ENCODE measurements at places on chromosomes 7 and 10.
A peak's percentile ranks its signal among the peaks of the same experiment; 100 is the strongest.

- no peak for DNase-seq
Measured at GRCh38 chr10:89916468-89917215, 215.3 kb downstream of the KIF20B start.

GRCh38 chr7:106405697-106406141, 120.9 kb upstream of the NAMPT start:
- no peak for DNase-seq

DNA sequence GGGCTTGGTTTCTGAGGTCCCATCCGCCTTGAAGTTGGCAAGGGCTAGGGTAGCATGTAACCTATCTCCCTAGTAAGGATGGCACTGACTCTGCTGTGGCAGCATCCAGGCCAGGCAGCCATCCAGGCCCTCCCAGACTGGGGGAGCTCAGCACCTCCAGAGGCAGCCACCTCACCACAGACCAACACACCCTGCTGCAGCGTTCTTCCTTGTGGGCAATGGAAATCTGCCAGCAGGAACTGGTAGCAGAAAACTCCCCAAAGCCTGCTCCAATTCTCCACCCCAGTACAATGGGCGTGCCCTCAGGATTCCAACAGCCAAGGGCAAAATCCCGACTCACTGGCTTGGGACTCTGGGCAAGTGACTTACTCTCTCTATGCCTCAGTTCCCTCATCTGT, 27.5 kb downstream of the DLG5 start:
- peak; percentile 26 for DNase-seq

GRCh38 chr10:83164156-83164555, 975.2 kb upstream of the GHITM start:
- DNase-seq, result peak; percentile 56

- peak; percentile 82 for DNase-seq
Measured at GRCh38 chr7:141511676-141512396, 39.4 kb upstream of the AGK start.

GRCh38 chr10:84811113-84811512, 482.7 kb downstream of the CCSER2 start:
- no peak for DNase-seq

DNA sequence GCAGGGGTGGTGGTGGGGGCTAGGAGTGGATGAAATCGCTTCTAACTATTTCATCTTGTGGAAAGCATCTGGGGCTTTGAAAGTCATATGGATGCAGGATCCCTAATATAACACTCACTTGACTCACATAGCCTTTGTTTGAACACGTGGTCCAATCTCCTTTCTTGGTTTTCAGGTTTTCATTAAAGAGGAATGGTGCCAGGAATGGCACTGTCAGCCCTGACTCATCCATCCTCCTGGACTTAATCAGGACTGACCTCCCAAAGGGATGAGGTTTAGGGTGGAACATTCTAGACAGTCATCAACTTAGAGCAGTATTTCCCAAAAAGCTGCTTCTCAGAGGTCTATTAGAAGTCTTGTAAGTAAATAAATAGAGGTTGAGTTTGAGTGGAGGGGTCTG, 162.0 kb upstream of the PLXNA4 start:
- DNase-seq, result no peak

GRCh38 chr7:93228302-93228701, 2.0 kb upstream of the HEPACAM2 start:
- DNase-seq, result peak; percentile 86

- no peak for DNase-seq
Measured at GRCh38 chr10:11162828-11163599, 145.3 kb downstream of the CELF2 start.

- DNase-seq, result peak; percentile 99
Measured at GRCh38 chr7:4460597-4460996, 221.5 kb upstream of the FOXK1 start.

GRCh38 chr10:11870461-11870780, 47.3 kb downstream of the PROSER2 start:
- DNase-seq, result no peak

DNA sequence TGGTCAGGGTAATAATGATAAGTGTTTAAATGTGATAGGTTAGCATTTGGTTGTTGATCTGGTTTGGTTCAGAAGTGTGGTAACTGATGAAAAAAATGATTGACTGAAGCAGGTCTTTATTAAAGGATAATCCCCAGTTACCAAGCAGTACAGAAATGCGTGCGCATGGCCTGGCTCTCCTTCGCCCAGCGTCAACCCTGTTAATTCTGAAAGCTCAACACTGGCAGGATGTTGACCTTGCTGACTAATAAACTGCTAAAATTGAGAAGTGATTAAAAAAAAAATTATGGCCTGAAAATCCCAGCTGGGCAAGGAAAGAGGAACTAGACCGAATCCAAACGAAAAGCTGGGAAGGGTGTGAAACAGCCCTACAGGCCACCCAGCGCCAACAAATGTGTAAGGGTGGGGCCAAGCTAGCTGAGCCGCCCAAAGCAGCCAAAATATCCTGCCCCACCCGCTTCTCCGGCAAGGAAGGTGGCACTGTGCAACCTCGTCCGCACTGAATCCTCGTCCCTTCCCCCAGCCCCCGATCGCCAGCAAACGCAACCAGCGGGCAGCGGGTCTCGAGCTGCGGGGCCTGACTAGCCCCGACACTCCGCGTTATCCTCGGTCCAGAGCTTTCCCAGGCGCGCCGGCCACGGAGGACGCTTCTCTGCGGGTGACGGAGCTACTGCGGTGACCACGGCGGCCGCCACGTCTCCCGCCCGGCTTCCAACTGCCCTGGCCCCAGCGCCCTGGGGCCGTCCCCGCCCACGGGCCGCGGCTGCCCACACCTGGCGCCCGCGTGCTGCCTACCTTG, 561 bp downstream of the SHTN1 start:
- peak; percentile 86 for DNase-seq

GRCh38 chr10:76270464-76270863, 839.0 kb downstream of the LRMDA start:
- DNase-seq, result peak; percentile 88

DNA sequence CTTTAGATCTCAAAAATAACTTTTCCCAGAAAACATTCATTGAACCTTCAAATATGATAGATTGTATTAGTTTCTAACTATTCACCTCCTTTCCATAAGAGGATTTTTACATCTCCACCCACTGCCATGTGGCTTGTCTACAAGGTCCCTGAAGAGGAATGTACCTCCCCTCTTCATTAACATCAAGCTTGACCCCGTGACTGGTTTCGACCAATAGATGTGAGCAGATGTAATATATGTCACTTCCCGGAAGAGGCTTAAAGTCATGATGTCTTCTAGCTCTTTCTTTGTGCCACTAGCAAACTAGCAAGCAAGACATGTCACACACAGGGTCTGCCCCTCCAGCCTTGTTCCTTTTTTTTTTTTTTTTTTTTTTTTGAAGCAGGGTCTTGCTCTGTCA, 6.9 kb downstream of the BAZ1B start:
- DNase-seq, result no peak

GRCh38 chr7:157652954-157653826, 316.4 kb downstream of the DNAJB6 start:
- DNase-seq, result no peak

DNA sequence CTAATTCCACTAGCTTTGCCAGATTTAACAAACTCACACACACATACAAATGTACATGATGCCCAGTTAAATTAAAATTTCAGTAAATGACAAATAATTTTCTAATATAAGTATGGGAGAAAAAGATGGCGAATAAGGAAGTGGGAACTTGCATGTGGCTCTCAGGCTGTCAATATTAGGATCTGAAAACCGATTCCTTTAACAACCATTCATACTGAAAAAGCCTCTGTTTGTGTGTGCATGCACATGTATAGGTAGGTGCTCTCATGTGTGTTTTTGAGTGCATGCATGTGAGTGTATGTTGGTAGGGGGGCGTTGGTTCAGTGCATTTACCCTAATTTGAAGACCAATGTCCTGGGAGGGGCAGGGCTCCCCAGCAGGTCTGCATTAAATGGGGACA, 125.3 kb downstream of the HTR7 start:
- no peak for DNase-seq

DNA sequence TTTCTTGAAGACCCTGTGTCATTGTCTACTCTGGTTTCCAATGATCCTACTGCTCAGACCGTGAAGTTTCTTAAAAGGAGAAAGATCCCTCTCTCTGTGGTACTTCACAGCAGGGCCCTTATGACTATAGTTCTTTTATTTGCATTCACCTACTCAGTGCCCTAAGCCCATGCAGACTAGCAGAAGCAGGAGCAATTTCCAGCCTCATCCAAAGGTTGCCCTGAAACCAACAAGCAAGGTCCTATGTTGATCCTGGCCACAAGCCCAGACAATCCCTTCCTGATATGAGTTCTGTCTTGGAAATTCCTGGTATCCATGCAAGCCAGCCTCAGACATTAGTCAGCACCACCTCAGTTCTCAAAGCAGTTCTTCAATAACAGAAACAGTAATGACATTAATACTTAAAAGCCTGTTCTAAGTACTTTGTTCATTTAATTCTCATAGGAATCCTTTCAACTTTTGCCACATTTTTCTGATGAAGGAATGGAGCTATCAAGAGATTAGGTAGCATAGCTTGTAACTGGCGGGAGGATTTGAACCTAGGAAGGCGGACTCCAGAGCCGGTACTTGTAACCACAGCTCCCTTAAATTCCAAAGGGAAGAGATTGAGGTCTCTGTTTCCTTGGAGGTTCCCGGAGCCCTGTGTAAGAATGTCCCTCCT, 58.1 kb upstream of the ST8SIA6 start:
- no peak for DNase-seq

- DNase-seq, result no peak
Measured at GRCh38 chr10:5095687-5096086, 1.5 kb downstream of the AKR1C3 start.

DNA sequence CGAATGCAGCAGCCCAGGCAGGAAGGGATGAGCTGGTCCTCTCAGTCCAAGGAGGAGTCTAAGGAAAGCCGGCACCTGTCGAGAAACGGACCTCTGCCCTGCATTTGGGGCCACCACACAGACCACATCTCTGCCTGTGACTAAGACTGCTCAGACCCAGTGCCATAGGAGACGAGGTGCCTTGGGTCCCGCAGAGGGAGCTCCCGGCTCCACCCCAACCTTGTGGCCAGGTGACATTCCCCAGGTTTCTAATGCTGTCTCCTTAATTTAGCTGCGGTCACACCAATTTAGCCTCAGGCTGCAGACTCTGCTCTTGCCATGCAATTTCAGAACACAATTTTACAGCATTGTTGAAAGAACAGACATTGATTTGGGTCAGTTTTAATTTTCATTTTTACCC, 22.8 kb upstream of the CRHR2 start:
- DNase-seq, result no peak

GRCh38 chr10:63375458-63375857, 90.3 kb downstream of the JMJD1C start:
- DNase-seq, result no peak

DNA sequence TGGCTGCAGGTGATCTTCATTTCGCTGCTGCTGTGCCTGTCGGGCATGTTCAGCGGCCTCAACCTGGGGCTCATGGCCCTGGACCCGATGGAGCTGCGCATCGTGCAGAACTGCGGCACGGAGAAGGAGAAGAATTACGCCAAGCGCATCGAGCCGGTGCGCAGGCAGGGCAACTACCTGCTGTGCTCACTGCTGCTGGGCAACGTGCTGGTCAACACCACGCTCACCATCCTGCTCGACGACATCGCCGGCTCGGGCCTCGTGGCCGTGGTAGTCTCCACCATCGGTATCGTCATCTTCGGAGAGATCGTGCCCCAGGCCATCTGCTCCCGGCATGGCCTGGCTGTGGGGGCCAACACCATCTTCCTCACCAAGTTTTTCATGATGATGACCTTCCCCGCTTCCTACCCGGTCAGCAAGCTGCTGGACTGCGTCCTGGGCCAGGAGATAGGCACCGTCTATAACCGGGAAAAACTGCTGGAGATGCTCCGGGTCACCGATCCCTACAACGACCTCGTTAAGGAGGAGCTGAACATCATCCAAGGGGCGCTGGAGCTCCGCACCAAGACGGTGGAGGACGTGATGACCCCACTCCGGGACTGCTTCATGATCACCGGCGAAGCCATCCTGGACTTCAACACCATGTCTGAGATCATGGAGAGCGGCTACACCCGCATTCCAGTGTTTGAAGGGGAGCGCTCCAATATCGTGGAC, 1.3 kb downstream of the CNNM2 start:
- peak; percentile 52 for DNase-seq

GRCh38 chr10:34815185-34816084, at the start of gene PARD3:
TSS of gene PARD3 (minus strand) at chr10:34815296. CDS start at chr10:34814995, 301 bp downstream.
- peak; percentile 88 for DNase-seq

DNA sequence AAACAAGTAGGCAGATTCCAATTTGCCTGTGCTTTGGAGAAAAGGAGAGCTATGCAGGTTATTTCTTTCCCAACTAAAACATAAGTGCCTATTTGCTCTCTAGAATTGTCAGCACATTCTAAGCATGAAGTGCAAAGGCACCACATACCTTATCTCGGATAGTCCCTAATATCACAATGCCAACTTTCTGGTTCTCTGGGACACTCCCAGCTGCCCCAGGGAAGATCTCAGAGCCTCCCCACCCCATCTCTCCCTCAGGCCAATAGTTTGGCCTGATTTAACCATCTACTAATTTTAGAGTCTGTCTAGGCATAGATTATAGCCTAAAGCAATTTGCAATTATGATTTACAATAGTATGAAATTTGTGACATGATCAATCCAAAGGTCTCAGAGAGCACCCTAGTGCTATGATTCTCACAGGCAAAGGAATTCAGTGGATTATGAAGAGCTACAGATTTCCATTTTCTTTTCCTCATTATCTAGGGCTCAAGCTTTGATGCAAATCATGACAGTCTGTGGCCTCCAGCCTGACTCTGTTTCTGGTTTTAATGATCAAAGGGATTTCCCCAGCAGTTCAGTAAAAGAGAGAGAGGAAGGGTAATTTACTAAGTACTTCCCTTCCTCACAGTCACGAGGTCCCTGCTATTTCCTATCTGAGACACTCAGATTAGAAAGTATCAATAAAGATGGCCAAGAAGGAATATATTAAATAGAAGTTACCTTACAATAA, 29.0 kb upstream of the IL6 start:
- DNase-seq, result no peak

DNA sequence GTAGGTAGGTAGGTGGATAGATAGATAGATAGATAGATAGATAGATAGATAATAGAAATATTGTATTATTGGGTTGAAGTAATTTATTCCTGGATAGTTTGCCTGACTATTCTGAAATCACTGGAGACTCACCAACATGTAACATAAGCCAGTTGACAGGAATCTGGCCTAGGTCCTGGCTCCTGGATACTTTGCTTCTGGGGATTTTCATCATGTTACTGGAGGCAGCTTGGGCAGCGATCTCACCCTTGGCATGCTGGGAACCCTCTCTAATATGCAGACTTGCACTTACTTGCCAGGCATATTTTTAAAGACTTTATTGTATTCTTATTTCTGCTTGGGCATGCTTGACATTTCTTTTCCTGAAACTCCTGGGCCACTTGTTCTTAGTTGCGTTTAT, 709.1 kb upstream of the FZD8 start:
- no peak for DNase-seq

GRCh38 chr10:25017661-25018060, 1.2 kb downstream of the THNSL1 start:
- DNase-seq, result peak; percentile 22
